Calu3 (cell line): ENCODE measurements at places on chromosomes 13 and 19. TPM values are rescaled to one million over a fixed set of nuclear protein-coding genes. Genes with fewer than 3 reads are reported as not detected.
A peak's percentile ranks its signal among the peaks of the same experiment; 100 is the strongest.

DNA sequence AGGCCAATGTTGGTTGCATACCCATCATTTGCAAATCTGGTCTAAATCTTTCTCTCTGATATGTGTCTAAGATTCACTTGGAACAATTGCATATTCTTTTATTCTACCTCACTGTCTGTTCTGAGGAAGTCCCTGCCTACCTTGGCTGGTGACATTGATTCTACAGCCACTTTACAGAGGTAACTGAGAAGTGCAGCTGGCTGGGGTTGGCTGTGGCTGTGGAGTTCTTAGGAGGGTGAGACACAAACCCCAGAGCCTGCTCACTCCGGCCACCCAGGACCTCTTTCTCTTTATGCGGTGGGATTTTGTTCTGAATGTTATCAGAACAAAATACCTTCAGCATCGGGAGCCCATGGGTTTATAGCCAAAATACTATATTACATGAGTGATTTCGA lies 54.5 kb upstream of the IRS2 start:
- H3K36me3 ChIP-seq: no peaks in the 10 kb centered on the region
- H3K27me3 ChIP-seq: no peaks in the 10 kb centered on the region

DNA sequence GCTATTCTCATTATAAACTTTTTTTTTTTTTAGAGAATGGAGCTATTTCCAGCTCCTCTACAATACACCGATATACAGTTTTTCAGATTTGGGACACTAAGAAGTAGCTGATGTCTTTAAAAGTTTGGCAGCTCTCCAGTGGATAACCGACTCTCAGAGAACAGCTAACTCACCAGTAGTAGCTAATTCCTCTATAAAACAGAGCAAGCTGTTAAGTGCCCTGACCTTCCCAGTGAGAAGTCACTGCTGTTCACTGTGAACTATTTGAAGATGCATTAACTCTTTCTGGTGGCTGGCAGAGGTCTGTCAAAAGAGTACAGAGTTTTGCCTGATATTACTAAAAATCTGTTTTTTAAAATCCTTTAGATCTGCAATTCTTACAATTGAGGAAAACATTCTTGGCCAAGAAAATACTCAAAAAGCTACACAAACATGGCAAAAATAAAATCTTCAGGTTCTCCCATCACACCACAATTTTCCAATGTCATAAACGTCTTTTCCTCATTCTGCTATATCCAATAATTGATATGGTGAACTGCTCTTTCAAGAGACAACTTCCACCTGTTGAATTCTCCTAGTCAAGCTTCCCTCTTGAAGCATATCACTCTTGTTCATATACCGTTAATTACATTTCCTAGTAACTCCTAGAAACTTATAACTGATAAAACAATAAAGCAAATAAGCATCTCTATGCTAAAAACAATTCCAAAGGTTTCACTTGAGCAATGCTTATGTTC lies 44.2 kb downstream of the TBC1D4 start:
- H3K27me3 ChIP-seq: no peaks in the 10 kb centered on the region
- H3K4me1 ChIP-seq: peaks cover 7% of the 10 kb centered on the region
- no peak for DNase-seq
- H3K4me3 ChIP-seq: no peak overlapping the region

The PSG2 gene
- not detected in 2 replicates for total RNA-seq

DNA sequence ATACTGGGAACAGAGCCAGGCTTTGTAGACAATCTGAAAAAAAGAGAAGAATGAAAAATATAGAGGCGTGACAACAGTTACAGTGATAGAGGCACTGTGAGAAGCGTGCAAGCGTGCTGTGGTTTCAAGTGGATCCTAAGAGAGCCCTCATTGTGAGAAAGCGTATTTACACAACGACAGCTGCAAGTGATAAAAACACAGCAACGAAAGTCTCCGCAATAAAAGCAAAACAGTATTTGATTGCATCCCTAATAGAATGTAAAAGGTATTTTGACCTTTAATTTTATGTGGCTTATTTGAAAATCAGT lies 642.7 kb upstream of the ARGLU1 start:
- H3K27ac ChIP-seq: no peak overlapping the region
- no peak for DNase-seq
- H3K36me3 ChIP-seq: no peaks in the 10 kb centered on the region
- no peak overlapping the region for H3K4me3 ChIP-seq

- peaks cover 15% of the 10 kb centered on the region for H3K4me1 ChIP-seq
- DNase-seq: no peak
- H3K36me3 ChIP-seq: peaks cover 52% of the 10 kb centered on the region
- peak overlapping the region; percentile 50 for H3K27ac ChIP-seq
Measured at GRCh38 chr19:45765702-45766295, 3.3 kb downstream of the SIX5 start.

DNA sequence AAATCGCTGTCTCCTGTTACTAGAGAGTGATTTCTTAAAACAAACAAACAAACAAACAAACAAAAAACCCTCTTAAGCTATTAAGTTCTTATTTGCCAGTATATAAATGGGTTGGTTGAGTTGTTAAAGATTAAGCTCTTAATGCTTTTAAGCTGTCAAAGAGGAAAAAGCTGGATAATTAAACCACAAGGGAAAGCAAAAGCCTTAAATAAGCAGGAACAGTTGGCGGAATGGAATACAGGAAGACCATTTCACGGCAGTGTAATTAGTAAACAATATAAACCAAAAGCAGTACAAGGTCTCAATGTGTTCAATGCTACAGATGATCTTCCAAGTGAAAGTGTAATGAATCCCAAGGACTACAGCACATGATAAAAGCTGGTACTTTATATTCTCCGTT lies 32.2 kb upstream of the GGACT start:
- H3K36me3 ChIP-seq: no peaks in the 10 kb centered on the region
- no peaks in the 10 kb centered on the region for H3K27me3 ChIP-seq
- H3K4me1 ChIP-seq: no peaks in the 10 kb centered on the region
- no peak overlapping the region for H3K27ac ChIP-seq
- no peak overlapping the region for H3K4me3 ChIP-seq
